ENCODE measurements at places on chromosomes 2 and 18. TPM values are rescaled to one million over a fixed set of nuclear protein-coding genes. Genes with fewer than 3 reads are reported as not detected.

DNA sequence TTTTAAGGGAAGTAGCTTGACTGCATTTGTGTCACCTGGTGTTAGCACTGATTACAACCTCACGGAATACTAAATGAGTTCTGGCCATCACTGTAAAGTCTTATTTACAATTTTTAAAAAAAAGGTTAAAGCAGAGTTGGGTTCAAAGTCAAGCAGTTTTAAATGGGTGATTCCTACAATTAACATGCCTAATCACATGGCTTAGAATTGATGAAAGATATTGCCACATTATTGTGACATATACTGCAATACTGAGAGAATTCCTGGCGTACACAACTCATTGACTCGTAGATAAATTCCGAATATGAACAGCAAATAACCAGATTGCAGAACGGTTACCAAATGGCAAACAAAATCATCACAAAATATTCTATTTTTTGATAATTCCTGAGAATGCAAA lies 34.2 kb downstream of the ROCK2 start:
- no peak for DNase-seq

DNA sequence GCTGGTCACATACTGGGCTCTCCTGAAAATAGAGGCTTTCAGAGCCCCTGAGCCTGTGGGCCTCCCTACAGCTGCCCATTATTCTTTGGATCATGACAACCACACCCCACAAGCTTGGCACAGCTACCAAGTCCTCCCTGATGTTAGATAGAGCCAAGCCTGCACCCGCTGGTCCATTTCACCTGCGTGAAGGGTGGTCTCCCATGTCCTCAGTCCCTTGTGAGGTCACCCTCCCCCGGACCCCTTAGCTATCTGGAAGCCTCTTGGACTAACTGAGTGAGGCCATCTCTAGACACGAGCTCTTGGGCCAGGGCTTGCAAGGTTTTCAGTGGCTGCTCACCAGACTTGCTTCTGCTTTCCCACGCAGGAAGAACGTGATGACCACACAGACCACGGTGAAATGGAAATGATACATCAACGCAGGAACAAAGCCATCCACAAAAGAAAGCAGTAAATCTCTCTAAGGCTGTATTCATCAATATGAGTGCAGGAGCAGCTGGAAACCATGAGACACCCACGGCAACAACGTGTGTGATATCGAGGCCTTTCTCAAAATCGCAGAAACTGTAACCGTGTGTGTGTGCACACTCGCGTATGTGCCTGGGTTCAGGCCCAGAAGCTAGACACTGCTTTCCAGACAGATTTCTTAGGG lies 10.1 kb upstream of the MAL start:
- DNase-seq, result no peak

- DNase-seq, result no peak
These were observed 1.1 kb upstream of the SULT6B1 start for GRCh38 chr2:37189452-37190153.

DNA sequence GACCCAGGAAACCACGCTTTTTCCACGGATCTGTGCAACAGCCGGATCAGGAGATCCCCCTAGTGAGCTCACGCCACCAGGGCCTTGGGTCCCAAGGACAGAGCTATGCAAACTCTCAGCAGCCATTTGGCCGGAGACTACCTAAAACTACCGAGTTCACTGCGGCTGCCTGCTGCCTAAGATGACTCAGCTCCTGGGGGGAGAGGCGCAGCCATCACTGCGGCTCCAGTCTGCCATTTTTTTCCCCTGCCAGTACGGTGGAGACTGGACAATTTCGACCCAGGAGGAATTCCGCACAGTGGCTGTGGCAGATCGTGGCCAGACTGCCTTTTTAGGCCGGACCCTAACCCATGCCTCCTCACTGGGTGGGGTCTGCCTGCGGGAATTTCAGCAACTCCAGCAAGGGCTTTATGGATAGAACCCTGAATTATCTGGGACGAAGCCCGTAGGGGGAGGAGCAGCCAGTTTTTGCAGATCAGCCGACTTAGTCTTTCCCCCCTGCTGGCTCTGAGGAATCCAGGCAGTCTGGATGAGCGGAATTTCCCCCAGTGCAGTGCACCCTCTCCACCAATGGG lies 424.9 kb upstream of the UBE2E3 start:
- DNase-seq, result no peak

DNA sequence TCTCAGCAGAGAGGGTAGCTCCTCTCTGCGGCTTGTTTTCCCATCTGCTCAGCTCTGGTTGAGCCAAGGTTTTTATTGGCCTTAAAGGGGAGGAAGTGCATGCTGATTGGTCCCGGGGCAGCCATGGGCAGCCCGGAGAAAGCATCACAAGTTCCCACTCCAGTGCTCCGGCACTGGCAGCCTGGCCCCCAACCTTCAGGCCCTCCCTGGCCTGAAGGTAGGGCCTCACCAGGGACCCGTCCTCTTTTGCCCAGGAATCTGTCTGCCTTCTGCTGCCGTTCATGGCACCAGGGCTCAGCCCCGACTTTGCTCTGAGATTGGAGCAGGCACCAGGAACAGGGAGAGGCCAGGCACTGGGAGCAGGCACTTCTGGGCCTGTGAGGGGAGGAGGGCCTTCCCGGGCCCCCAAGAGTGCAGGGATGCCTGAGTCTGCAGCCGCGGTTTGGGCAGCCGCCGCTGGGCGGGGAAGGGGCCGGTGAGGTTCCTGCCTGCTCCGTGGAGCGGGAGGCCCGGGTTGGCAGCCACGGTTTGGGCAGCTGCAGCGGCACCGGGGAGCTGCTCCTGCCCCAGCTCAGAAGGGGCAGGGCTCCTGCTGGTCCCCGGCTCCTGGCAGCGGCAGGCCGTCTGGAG lies 17.5 kb upstream of the ILKAP start:
- DNase-seq, result no peak

DNA sequence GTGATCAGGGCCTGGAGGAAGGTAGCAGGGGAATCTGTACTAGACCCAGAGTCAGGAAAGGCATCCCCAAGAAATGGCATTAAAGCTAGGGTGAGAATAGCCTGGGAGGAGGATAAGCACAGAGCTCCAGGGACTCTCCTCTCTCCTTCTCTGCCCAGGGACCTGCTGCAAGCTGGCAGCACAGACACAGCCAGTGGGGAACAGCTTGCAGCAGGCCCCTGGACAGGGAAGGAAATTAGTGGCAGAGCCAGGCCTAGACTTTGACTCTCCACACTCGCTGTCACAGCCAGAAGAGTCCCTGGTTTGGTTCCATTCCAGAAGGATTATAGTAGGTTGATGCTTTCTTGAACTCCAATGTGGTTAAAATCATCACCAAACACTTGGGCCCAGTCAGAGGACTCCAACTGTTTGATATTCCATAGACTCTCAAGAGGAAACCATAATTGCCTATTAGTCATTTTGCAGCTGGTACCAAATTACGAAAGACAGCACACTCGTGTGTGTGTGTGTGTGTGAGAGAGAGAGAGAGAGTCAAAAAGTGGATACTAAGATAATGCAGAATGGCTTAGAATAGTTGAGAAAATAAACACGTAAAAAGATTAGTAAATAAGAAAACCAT lies 95.5 kb upstream of the ATP8B1 start:
- DNase-seq, result no peak

DNA sequence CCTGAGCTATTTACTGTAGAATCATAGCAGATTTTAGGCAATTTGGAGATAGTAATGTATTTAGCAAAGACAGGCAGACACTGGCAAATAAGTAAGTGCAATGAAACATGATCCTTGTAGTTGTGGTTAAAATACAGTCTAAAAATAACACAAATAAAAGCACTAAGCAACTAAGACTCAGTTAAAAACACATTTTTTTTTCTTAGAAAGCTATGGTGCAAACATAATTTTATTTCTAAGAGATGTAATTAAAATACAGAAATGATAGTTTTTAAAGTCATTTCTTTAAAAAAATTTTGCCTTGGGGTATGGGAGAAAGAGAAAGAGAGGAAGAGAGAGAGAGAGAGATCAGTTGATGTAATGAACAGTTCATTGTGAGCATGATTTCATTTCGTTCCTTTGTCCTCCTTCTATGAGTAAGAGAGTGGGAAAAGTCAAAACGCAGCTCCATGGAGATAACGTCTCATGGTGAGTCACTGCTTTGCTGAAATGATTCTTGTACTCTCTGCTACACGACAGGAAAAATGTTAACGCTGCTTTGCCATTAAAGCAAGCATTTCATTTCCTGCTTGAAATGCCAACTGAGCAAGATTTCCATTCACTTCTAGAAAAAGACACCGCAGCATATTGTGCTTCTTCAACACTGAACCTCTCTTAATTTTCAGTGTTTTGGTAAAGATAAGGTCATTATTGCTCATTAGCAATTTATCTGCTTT lies 61.3 kb upstream of the PGAP1 start:
- no peak for DNase-seq

- no peak for DNase-seq
These were observed 200.6 kb upstream of the SIX2 start for GRCh38 chr2:45209875-45210274.

GRCh38 chr2:30444273-30444672 lies 2.8 kb upstream of the LCLAT1 start:
- DNase-seq, result no peak

- no peak for DNase-seq
These were observed 193.5 kb upstream of the CHST9 start for GRCh38 chr18:27378431-27379095.

DNA sequence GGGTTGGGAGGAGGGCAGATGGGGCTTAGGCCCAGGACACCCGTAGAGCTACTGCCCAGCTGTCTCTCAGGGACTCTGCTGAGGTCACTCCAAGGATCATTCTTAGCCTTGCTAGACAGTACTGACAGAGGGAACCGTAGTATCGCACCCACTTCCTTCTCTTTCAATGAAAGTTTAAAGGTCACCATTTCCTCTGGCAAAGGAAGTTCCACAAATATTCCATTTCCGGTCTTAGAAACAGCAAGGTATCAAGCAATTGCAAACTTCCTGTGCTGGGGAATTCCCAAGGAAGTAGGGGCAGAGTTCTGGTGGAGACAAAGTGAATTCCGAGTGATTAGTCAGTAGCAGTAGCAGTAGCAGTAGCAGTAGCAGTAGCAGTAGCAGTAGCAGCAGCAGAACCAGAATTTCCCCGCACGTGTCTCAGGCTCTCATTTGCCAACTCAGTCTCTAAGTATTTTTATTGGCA lies 24.7 kb downstream of the IL1B start:
- no peak for DNase-seq

GRCh38 chr2:65177751-65178442 lies 48.0 kb upstream of the RAB1A start:
- DNase-seq, result no peak

GRCh38 chr2:49248506-49248905 lies 94.2 kb upstream of the FSHR start:
- no peak for DNase-seq

GRCh38 chr2:144162652-144163051 lies 357.3 kb downstream of the ZEB2 start:
- DNase-seq, result no peak

DNA sequence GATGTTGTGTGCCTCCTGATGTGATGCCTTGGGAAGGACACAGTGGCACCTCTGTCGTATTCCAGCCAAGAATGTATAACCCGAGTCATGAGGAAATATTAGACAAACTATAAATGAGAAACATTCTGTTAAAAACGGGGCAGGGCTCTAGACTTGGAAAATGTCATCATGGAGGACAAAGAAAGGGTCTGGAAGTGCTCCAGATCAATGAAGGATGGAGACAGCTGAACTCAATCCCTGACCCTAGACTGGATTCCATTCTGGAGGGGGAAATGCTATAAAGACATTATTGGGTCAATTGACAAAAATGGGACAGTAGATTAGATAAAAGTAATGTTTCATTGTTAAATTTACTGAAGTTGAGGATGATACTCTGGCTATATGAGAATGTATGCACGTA lies 92.1 kb downstream of the SLC4A3 start:
- DNase-seq, result no peak

GRCh38 chr18:3528231-3528630 lies 78.3 kb downstream of the TGIF1 start:
- DNase-seq, result no peak

DNA sequence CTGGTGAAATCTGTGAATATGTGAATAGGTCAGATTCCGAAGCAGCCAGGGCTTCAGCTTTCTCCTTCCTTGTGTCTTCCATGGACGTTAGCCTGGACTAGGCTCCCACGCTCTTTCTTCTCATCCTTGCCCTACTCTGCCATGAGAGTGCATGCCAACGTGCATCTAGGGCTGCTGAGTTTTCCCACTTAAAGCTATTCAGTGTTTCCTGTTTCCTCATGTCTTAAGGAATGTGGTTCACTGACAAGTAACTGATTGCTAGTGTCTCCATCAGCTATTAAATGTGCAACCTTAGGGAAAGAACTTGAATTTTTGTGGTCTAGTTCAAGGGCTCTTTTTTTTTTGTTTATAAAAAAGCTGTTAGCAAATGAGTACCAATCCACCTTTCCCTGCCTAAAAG lies 642.3 kb upstream of the LINC00305 start:
- DNase-seq, result no peak

DNA sequence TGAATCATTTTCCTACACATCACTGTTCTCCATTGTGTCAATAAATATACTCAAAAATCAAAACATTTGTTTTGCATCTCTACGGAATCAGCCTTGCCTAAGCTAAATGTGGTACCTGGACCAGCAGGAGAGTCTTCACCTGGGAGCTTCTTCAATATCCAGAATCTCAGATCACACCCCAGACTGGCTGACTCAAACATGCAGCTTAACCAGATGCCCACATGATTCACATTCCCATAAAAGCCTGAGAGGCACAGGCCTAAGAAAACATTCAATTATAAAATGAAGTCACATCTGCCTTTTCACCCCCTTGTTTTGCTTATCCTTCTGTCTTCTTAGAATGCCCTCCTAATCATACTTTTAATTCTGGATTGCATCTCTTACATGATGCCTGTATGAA lies 1045.5 kb upstream of the NXPH2 start:
- DNase-seq, result no peak

- no peak for DNase-seq
These were observed 22.1 kb upstream of the COL6A3 start for GRCh38 chr2:237435844-237436587.

DNA sequence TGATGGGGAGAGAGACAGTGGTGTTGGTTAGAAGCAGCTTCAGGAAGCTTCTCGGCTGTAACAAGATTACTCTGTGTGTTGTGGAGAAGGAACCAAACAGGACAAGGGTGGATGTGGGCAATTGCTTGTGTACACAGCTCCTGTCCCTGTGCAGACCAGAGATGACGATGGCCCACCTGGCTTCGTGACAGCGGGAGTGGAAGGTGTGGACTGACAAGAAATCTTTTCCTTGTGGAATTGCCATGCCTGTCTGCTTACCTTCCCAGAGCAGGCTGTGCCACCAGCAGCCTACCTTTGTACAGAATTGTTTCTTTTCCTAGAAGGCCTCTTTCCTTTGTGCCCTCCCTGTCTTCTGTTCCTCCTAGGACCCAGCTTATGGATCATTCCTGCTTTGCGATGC lies 93.8 kb downstream of the ITGB1BP1 start:
- no peak for DNase-seq

GRCh38 chr2:141940709-141941108 lies 190.1 kb downstream of the LRP1B start:
- DNase-seq, result no peak

- no peak for DNase-seq
These were observed 328.4 kb downstream of the PAX3 start for GRCh38 chr2:221970389-221970788.

The DCC gene
- not detected for total RNA-seq

The TXNDC2 gene
- total RNA-seq, result not detected

The IFIH1 gene
- 5.9 TPM for total RNA-seq

The TUBA3E gene
- 60.2 TPM for total RNA-seq

The SLC14A1 gene
- 29.7 TPM for total RNA-seq

The CCDC121 gene
- 6.5 TPM for total RNA-seq

The TCF23 gene
- 0.10 TPM for total RNA-seq

The KCTD18 gene
- 9.1 TPM for total RNA-seq

The OTOS gene
- not detected for total RNA-seq

The CASP10 gene
- total RNA-seq, result 6.4 TPM

The TOGARAM2 gene
- total RNA-seq, result 43.9 TPM

The TGIF1 gene
- total RNA-seq, result 10.0 TPM

The KCNE4 gene
- total RNA-seq, result 3.0 TPM

The CTNNA2 gene
- not detected for total RNA-seq

The KLHL41 gene
- total RNA-seq, result 168 TPM

The ZNF521 gene
- total RNA-seq, result 28.8 TPM
